ENCODE measurements at places on chromosomes 2 and 18.

GRCh38 chr2:158726911-158727592 is 68.1 kb upstream of the DAPL1 start:
- no peak for DNase-seq

DNA sequence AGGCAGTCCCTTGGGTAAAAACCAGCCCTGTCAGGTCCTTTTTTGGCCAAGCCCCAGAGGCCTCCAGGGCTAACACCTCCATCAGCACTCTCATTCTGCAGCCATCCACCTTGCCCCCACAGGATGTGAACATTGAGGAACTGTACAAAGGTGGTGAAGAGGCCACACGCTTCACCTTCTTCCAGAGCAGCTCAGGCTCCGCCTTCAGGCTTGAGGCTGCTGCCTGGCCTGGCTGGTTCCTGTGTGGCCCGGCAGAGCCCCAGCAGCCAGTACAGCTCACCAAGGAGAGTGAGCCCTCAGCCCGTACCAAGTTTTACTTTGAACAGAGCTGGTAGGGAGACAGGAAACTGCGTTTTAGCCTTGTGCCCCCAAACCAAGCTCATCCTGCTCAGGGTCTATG is 7.3 kb downstream of the IL1F10 start:
- no peak for DNase-seq

DNA sequence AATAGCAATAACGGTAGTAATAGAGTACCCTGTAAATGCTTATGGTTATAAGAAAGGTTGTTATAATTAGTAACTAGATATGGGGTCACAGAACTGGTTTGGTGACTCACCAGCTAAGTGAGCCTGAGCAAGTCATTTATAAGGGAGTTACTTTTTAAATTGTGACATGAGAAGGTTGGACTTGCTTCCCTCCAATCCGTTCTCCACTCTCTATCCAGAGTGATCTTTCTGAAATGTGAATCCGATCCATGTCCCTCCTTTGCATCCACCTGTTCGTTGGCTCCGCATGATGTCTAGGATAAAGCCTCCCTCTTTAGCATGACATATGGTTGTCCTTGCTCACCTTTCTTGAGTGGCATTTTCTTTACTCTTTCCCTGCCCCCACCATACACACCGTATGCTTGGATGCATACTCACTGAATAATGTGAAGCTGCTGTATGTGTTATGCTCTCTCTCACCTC is 83.1 kb downstream of the CDC42EP3 start:
- DNase-seq, result no peak

- no peak for DNase-seq
These were observed 108.1 kb upstream of the SLC1A4 start for GRCh38 chr2:64881037-64881492.

- DNase-seq, result peak; percentile 78
These were observed at the start of gene DHRS9 for GRCh38 chr2:169069341-169069740. Gene DHRS9, plus strand, starts transcription at chr2:169069563. Its CDS starts 12,019 bp downstream, at chr2:169081582.
